ENCODE measurements at places on chromosomes 7 and 10.

DNA sequence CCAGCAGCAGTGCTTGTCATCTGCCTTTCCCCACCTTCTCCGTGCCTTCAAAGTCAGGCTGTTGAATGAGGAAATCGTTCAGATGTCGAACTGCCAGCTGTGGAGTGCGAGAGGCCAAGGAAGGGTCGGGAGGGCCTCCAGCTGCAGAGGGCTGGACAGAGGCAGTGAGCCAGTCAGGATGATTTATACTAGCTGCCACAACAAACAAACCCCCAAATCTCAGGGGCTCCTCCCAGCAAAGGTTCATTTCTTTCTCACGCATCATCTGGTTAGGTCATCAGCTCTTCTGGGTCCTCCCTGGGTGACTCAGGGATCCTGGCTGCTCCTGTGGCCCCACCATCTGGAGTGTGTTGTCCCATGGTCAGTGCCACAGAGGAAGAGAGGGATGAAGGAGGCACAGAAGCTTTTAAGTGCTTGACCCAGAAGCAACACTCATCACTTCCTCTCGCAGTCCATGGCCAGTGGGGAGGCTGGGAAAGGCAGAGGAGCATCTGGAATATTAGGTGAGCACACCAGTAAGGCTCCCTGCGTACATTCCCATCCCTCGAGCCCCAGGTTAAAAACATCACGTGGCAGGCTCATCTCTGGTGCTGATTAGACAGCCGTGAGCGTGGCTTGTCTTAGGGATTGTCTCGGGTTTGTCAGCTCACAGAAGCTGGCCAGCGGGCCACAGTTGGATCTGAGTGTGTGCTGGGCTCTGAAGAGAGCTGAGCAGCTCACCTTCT, 140.7 kb downstream of the RGS10 start:
- DNase-seq = peak; percentile 74

- no peak for DNase-seq
These were observed 84.6 kb upstream of the PDGFA start for GRCh38 chr7:604001-604883.

DNA sequence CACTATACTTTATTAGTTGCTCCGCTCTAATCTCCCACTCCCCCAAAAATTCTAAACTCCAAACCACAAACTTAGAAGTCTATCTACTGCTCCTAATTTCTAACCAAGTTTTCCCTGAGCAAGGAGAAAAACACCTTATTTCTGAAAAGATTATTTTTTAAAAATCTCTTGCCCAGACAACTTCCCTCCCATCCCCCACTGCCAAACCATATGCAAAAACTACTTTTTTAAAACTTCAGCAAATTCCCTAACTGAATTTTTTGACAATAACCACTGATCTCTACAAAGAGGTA, 1.9 kb downstream of the UBE2H start:
- no peak for DNase-seq

DNA sequence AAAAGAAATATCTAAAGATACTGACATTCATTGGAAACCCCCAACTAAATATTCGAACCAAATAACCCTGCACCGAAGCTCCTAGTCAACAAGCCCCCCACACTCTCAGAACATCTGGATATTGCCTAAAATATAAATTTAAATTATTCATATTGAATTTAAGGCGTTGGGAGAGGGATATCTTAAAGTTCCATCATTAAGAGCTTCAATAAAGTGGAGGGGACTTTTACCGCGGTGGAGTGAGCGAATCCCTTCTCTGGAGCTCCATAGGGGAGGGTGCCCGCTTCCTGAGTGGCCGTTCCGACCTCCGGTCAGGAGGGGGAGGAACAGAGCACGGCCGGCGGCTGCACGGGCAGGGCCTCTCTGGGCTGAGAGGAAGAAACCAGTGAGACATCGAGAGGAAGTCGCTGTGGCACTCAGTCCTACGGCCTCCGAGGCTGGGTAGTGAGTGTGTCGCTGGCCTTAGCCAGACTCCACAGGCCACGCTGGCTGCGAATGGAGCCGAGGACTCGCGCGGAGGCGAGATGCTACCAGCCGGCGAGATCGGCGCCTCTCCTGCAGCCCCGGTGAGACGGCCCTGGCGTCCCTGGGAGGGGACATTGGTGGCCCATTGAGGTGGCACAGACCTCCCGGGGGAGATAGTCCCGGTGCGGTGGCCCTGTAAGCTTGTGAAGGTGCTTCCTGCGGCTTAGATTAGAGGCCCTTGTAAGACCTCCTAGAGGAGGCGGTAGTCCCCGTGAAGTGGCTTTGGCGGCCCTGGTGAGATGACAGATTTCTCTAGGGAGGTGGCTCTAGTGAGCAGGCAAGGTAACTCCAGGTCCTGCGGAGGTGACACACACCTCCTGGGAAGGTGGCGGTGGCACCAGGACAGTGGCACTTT, at the start of gene RINT1:
TSS of gene RINT1 (plus strand) at position 410 of the 880 bp plus-strand sequence. CDS start at position 525, 115 bp downstream.
- DNase-seq = peak; percentile 45

DNA sequence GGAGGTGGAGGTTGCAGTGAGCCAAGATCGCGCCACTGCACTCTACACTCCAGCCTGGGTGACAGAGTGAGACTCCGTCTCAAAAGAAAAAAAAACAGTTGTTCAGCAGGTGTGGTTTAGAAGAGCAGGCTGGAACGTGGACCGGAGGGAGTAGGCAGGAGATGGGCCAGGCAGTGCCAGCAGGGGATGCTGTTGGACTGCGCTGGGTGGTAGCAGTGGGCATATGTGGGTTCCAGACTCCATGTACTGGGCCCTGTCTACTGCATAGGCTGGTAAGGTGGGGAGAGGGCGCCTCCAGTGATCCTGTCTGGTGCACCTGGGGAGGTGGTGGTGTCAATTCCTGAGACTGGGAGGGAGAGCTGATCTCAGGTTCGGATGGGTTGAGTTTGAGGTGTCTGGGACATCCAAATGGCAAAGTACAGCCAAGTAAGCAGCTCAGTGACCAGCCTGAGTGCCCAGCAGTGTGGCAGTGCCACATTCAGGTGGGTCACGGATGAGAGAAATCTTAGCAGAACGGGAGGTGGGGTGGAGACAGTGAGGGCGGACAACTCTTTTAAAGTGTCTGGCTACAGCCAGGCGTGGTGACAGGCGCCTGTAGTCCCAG, 25.9 kb downstream of the SFXN4 start:
- DNase-seq = no peak

GRCh38 chr10:92493362-92493761, 80.5 kb downstream of the IDE start:
- DNase-seq = no peak

DNA sequence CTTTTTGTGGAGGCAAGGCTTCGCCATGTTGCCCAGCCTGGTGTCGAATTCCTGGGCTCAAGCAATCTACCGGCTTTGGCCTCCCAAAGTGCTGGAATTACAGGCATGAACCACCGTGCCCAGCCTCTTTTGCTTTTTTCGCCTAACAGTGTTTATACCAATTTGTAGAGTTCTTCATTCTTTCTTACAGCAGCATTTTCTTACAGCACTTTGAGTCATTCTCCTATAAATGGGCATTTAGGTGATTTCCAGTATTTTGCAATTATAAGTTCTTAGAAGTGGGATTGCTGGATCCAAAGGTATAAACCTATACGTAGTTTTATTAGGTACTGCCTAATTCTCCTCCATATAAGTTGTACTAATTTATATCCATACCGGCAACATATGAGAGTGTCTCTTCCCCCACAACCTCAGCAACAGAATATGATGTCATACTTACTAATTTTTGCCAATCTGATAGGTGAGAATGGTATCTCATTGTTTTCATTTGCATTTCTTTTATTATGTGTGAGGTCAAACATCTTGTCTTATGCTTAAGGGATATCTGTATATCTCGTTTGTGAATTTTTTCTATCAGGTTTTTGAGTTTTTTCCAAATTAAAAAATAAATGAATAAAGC, 39.1 kb downstream of the SUFU start:
- peak; percentile 49 for DNase-seq

GRCh38 chr10:110637558-110638053, 6.5 kb upstream of the RBM20 start:
- no peak for DNase-seq

- DNase-seq = no peak
These were observed 3.1 kb downstream of the HPS6 start for GRCh38 chr10:102068216-102068615.

DNA sequence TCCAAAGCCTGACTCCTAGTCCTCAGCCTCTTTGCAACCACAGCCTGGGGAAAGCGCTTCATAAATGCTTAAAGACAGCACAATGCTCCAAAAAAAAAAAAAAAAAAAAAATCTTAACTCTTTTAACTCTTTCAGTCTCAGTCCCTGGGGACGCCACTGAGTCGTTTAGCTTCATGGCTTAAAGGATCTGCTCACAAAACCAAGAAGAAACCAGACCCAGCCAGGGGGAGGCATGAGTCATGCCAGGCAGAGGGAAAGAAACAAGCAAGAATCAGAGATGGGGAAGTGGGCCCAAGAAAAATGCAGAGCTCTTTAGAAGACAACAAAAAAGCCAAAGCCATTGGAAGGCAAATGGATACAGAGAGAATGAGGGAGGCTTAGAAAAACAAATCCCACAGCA, 32.5 kb upstream of the DOCK1 start:
- DNase-seq = no peak

DNA sequence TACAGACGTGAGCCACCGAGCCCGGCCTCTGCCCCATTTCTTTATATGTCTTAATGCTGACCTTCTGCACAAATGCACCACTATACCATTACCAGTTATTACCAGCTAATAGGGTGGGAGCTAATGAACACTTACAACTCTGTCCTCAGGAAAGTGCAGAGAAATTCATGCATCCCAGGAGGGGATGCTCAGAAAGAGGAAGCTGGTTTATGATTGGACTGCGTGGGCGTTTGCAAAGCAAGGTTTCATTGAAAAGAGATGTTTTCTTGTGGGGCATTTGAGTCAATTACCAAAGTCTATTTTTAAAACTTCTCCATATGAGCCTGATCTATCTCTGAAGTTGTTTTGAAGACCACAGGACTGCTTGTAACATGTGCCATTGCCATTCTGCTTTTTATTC, 417.7 kb upstream of the CELF2 start:
- DNase-seq = no peak

DNA sequence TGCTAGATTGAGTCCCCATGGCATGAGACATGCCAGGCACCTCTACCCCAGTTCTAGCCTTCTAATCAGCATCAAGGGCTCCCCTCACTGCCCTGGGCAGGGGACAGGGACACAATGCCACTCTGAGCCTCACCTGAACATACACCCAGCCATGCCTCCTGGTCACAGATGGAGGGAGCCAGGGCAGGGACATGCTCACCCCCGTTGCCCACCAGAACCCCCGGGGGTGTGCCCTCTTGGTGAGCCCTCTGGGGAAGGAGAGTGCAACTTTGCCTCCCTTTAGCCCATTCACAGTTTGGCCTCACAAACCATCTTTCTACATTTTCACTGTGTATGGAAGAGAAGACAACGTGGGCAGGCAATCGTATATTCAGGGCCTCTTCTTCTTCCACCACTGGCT, 167.2 kb downstream of the LCOR start:
- no peak for DNase-seq

- DNase-seq = no peak
These were observed 179.3 kb downstream of the WNT2 start for GRCh38 chr7:117143580-117143979.

- no peak for DNase-seq
These were observed 60.0 kb downstream of the RALA start for GRCh38 chr7:39683216-39683845.
